T-helper 2 cell treated with Interferon-gamma antibody and Interleukin-4, amounts not matched to agents 5 μg/mL and 100 μg/mL, for 36 hours (primary cell): ENCODE measurements at places on chromosomes 1 and 21.
A peak's percentile ranks its signal among the peaks of the same experiment; 100 is the strongest.

DNA sequence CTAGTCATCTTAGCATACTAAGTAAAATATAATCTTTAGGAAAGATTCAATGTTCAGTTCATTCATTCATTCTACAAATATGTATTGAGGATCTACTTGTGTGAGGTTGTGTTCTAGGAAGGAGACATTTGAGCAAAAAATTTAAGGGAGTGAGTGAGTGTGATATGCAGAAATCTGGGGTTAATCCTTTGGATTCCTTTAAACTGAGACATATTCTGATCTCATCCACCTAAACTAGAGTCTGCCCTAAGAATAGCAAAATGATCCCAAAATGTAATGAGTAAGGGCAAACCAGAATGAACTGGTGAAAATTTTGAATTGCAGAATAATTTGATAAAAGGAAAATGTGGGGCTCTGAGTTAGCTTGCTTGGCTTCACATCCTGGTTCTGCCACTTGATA, 8.6 kb downstream of the UBE2U start:
- DNase-seq = no peak

DNA sequence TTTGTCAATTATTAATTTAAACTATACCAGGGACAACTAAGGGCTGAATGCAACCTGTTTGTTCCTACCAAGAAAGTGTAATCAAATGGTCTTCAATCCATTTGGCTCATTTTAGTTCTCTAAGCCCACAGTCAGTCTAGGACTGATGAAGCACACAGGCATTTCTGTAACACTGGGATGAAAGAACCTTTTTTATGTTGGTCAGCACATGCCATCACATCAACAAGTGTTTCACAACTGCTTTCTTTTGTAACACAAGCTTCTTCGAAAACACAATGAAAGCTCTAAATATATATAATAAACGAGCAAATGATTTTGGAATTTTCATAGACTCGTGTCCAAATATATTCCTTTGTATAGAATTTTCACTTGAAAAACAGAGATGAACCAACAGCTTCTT, 28.8 kb downstream of the HEATR1 start:
- DNase-seq = no peak

DNA sequence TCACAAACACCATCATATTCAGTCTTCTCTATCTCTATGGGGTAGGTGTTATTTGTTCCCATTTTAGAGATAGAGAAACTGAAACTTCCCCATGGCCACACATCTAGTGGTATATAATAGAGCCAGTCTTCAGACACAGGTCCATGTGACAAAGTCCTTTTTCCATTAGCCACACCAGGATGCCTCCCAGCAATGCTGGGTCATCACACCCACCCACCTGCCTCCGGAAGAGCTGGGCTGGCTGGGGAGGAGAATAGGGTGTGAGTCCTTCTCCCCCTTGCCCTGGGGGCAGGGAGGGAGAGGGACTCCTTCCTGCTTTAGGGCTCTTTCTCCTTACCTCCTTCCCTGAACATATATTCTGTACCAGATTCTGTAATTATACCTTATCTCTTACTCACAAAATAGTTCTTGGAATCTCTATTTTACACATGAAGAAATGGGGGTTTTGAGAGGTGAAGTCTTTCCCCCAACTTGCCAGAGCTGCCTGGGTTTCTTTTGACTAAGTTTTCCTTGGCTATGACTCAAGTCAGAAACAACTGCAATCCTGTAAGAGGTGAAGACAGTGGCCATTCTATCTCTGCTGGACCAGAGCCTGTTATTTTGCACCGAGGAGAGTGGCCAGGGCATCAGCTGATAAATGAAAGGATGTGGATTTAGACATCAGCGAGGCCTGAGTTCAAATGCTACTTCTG, 30.0 kb downstream of the SOX13 start:
- peak; percentile 20 for DNase-seq

DNA sequence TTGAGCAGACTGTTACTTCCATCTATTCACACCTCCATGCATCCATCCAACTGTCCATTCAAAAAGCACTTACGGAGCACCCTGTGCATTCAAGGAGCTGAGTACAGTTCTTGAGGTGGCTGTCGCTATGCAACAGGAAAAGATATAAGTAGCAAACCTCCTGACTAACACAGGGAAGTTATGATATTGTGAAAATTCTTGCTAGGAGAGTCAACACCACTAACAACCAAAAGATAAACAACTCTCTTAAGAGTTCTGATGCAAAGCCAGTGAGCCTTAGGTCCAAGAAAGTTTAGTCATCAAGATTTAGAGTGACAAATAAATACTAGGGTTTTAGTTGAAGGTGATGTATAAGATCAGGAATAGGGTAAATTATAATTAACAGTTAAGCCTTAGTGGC, 44.5 kb upstream of the TRIM45 start:
- DNase-seq = no peak

GRCh38 chr1:114821978-114822377, 32.7 kb upstream of the SYCP1 start:
- DNase-seq = no peak

DNA sequence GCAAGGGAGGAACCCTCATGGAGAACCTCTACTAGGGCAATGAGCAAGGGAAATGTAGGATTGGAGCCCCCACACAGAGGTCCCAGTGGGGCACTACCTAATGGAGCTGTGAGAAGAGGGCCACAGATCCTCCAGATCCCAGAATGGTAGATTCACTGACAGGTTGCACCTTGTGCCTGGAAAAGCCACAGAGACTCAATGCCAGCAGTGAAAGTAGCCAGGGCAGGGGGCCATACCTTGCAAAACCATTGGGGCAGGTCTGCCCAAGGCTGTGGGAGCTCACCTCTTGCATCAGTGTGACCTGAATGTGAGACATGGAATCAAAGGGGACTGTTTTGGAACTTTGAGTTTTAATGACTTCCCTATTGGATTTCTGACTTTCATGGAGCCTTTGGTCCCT, 17.9 kb downstream of the CFH start:
- no peak for DNase-seq

DNA sequence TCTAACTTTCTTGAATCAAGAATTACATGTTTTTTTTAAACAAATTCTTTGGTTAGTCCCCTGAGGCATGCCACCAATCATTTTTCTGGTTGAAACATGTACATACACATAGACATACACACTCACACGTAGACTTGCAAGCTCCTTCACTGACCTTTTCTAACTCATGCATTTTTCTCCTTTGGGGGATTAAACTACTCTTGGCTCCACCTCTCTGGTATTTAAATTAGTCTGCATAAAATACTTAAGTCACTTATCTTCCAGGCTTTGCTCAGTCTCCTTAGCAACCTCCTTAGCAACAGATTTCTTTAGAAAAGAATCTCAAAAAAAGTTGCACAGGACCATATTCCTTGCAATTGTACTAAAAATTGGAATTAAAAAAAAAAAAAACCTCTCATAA, 440.9 kb upstream of the LRRC7 start:
- no peak for DNase-seq

- no peak for DNase-seq
Measured at GRCh38 chr21:40706176-40706575, 140.8 kb downstream of the DSCAM start.

GRCh38 chr1:28913786-28914227, 562 bp upstream of the EPB41 start:
- no peak for DNase-seq

GRCh38 chr1:218809625-218810024, 364.1 kb upstream of the LYPLAL1 start:
- no peak for DNase-seq

- DNase-seq = no peak
Measured at GRCh38 chr1:181318022-181318857, 165.1 kb upstream of the CACNA1E start.
